T-helper 17 cell (primary cell): ENCODE measurements at places on chromosomes 5 and 9.

- H3K36me3 ChIP-seq, result peaks cover 11% of the 10 kb centered on the region
- H3K27me3 ChIP-seq, result no peaks in the 10 kb centered on the region
- no peak for DNase-seq
- H3K4me3 ChIP-seq, result no peak overlapping the region
Measured at GRCh38 chr9:94758880-94759279, 32.4 kb downstream of the AOPEP start.

- H3K36me3 ChIP-seq, result no peaks in the 10 kb centered on the region
- no peak overlapping the region for H3K4me3 ChIP-seq
- DNase-seq, result no peak
- peaks cover 46% of the 10 kb centered on the region for H3K27me3 ChIP-seq
- H3K27ac ChIP-seq, result no peak overlapping the region
Measured at GRCh38 chr9:4101667-4102066, 198.2 kb downstream of the GLIS3 start.

DNA sequence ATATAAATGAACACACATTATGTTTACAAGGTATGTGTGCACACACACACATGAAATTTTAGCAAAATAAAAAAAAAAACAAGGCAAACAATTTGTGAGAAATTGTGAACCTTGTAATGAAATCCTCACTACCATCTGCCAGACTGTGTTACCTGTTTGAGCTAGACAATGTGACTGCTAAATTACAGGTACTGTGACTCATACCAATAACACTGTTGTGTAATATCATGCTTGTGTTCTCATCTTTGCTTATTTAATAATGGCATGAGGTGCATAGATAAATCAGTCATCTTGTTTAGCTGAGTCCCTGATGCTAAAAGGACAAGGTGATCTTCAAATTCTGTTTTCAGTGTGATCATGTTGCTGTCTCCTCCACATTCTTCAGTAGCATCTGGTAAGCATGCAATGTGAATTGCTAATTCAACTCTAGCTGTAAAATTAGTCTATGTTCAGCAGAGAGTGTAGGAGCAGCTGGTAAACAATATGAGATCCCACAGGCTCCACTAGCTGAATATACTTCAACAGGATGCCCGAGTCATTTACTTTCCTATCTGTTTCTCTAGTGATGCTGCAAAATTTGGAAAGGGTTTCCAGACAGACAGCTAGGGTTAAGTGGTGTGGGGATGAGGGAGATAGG is 966.3 kb upstream of the C9orf72 start:
- DNase-seq, result no peak
- H3K36me3 ChIP-seq, result no peaks in the 10 kb centered on the region
- no peak overlapping the region for H3K4me3 ChIP-seq
- no peaks in the 10 kb centered on the region for H3K27me3 ChIP-seq
- no peak overlapping the region for H3K27ac ChIP-seq

DNA sequence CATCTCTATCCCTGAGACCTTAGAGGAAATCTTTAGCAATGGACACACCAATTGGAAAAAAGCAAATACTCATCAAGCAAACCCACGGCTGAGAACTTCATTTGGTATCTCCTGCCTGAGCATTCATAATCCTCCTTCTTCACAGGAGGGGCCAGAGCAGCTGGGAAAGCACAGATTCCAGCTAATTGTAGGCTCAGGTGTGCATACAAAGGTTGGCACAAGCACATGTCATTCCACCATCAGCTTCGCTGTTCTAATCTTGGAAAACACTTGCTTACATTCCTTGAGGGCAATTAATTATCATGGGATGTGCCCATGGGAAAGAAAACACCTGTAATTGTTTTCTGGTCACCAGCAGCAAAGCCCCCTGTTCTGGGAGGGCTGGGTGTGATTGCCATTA is 376.6 kb downstream of the SPOCK1 start:
- DNase-seq, result no peak
- H3K36me3 ChIP-seq, result no peaks in the 10 kb centered on the region
- H3K27me3 ChIP-seq, result no peaks in the 10 kb centered on the region
- H3K4me1 ChIP-seq, result no peaks in the 10 kb centered on the region
- no peak overlapping the region for H3K4me3 ChIP-seq

DNA sequence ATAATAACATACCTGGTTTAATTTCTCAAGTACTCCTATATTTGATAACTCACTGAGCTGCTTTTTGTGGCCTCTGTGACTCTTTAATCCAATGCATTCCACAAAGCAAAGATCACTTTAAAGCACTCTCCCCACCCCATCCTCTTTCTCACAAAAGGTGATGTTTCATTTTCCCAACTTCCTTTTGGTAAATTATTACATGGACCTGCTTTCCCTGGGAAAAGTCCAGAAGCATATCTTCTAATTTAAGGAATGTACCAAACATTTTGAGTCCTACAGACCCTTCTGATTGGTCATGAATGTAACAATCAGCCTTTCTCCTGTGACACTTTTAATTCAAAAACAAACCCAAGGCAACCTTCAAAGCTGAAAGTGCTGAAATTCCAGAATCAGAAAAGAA is 71.1 kb downstream of the MLLT3 start:
- H3K4me1 ChIP-seq, result peaks cover 51% of the 10 kb centered on the region
- no peaks in the 10 kb centered on the region for H3K36me3 ChIP-seq
- no peak for DNase-seq
- no peaks in the 10 kb centered on the region for H3K27me3 ChIP-seq
- H3K27ac ChIP-seq, result peak overlapping the region; percentile 88
- no peak overlapping the region for H3K4me3 ChIP-seq

GRCh38 chr9:127422787-127423186 is 1.4 kb upstream of the ZNF79 start:
- no peak for DNase-seq
- H3K36me3 ChIP-seq, result peaks cover 2% of the 10 kb centered on the region
- peak overlapping the region; percentile 98 for H3K4me3 ChIP-seq
- peak overlapping the region; percentile 97 for H3K27ac ChIP-seq

GRCh38 chr5:74582853-74583252 is 57.7 kb downstream of the ENC1 start:
- peak overlapping the region; percentile 9 for H3K4me3 ChIP-seq
- DNase-seq, result no peak
- peaks cover 18% of the 10 kb centered on the region for H3K4me1 ChIP-seq
- H3K27me3 ChIP-seq, result no peaks in the 10 kb centered on the region
- H3K27ac ChIP-seq, result no peak overlapping the region

DNA sequence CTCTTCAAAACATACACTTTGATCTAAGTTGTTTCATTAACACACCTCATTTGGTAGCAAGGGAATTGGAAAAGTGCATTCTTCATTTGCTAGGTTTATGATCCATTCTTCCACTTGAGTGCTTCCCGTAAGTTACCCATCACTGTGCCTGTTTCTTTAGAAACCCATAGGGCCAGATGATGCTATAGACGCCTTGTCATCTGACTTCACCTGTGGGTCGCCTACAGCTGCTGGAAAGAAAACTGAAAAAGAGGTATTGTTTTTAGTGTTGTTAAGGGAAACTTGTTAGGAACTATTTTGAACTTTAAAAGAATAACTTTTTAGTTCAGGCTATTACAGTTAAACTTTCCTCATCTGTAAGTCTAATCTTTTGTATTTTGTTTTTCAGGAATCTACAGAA is 66.6 kb downstream of the ERAP1 start:
- H3K27me3 ChIP-seq, result no peaks in the 10 kb centered on the region
- peak overlapping the region; percentile 41 for H3K27ac ChIP-seq
- H3K4me3 ChIP-seq, result no peak overlapping the region
- H3K36me3 ChIP-seq, result peaks cover 9% of the 10 kb centered on the region
- no peak for DNase-seq

- no peak for DNase-seq
- H3K4me1 ChIP-seq, result peaks cover 2% of the 10 kb centered on the region
- H3K36me3 ChIP-seq, result peaks cover 6% of the 10 kb centered on the region
Measured at GRCh38 chr9:69715825-69716224, 43.7 kb upstream of the APBA1 start.

DNA sequence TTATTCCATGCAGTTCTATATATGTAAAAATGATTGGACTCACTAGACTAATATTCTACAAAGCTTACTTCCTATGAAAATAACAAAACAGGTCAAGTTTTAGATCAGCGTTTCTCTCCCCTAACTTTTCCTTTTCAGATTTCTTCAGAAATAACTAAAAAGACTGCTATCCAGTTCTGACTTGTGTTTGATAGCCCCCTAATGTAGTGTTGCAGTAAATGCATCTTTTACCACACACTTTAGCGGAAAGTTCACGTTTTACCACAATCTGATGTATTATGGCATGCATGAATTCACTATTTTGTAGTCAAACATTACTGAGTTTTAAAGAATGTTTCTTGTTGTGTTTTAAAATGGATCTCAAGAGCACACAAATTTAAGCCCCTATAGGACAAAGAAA is 292.7 kb downstream of the RAB3C start:
- H3K27ac ChIP-seq, result no peak overlapping the region
- peaks cover 2% of the 10 kb centered on the region for H3K36me3 ChIP-seq
- no peaks in the 10 kb centered on the region for H3K4me1 ChIP-seq
- no peak overlapping the region for H3K4me3 ChIP-seq
- H3K27me3 ChIP-seq, result peaks cover 42% of the 10 kb centered on the region

DNA sequence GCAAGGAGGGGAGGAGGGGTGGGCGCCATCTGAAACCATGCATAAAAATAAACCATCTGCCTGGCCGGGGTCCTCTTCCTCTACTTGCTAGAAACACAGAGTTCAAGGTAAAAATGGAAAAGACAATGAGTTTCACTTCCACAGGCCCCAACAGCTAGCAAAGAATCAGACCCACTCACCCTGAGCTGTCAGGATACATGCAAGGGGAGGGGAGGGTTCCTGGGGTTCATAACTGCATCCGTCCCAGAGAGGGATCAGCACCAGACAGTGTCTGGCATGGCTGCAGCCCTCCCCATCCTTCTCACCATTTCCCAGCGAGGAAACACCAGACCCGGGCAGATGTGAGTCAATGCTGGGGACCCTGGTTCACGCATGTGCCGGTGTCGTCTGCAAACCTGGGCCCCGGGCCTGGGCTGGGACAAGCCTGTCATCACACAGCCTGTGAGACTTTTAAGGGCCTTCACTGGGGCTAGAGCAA is 55.4 kb downstream of the SEMA4D start:
- H3K27me3 ChIP-seq, result no peaks in the 10 kb centered on the region
- peaks cover 65% of the 10 kb centered on the region for H3K4me1 ChIP-seq
- no peak overlapping the region for H3K4me3 ChIP-seq
- peak overlapping the region; percentile 92 for H3K27ac ChIP-seq

DNA sequence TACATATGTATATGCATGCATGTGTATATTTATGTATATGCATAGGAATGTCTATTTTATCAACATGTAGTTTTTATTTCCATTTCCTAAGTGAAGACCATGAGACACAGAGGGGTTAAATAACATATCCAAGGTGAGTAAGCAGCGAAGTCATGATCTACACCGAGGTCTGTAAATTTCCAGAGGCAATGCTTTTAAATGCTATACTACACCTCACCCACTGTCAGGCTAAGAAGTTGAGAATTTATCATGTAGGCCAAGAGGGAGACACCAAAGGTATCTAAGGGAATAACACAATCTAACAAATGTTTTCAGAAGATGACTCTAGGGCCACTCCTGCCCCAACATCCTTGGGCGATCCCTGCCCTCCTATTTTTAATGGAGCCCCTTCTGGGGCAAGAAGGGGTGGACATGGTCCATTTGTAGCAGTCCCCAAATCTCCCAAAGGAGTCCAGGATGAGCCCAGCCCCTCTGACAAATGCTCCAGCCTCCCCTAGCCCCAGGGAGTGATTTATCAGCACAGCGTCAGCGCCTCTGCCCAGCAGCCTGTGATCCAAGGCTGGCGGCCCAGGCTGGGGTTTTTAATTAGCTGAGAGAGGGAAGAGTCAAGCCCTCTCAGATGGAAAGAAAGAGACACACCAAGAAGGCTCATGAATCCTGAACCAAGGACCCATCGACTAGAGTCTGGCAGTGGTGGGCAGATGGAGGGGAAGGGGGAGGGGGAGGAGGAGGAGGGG is 339.9 kb downstream of the ASTN2 start:
- H3K36me3 ChIP-seq, result no peaks in the 10 kb centered on the region
- no peaks in the 10 kb centered on the region for H3K4me1 ChIP-seq
- DNase-seq, result no peak
- no peak overlapping the region for H3K27ac ChIP-seq
- H3K4me3 ChIP-seq, result no peak overlapping the region
- no peaks in the 10 kb centered on the region for H3K27me3 ChIP-seq

DNA sequence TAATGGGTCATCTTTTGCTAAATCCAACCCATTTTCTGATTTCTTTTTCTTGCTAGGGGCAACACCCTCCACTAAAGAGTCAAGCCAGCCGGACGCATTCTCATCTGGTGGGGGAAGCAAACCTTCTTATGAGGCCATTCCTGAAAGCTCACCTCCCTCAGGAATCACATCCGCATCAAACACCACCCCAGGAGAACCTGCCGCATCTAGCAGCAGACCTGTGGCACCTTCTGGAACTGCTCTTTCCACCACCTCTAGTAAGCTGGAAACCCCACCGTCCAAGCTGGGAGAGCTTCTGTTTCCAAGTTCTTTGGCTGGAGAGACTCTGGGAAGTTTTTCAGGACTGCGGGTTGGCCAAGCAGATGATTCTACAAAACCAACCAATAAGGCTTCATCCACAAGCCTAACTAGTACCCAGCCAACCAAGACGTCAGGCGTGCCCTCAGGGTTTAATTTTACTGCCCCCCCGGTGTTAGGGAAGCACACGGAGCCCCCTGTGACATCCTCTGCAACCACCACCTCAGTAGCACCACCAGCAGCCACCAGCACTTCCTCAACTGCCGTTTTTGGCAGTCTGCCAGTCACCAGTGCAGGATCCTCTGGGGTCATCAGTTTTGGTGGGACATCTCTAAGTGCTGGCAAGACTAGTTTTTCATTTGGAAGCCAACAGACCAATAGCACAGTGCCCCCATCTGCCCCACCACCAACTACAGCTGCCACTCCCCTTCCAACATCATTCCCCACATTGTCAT is 72.0 kb downstream of the NUP214 start:
- H3K4me1 ChIP-seq, result no peaks in the 10 kb centered on the region
- no peak for DNase-seq
- H3K36me3 ChIP-seq, result peaks cover 8% of the 10 kb centered on the region
- H3K4me3 ChIP-seq, result no peak overlapping the region
- peak overlapping the region; percentile 69 for H3K27ac ChIP-seq

GRCh38 chr9:36078051-36078450 is 41.3 kb downstream of the RECK start:
- DNase-seq, result no peak
- H3K36me3 ChIP-seq, result peaks cover 10% of the 10 kb centered on the region
- no peaks in the 10 kb centered on the region for H3K27me3 ChIP-seq

DNA sequence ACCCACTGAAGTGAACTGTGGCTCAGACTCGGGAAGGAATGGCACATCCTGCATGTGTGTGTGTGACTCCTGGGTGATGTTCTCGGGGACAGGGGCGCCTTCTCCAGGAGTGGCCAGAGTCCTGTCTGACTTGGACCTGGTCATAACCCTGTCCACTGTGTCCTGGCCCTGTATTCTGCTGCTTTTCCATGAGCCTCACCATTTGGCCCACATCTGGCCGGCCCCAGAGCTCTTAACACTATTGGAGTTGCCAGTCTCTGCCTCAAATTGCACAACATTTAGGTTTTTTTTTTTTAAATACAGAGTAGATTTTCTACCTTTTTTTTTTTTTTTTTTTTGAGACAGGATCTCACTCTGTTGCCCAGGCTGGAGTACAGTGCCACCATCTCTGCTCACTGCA is 278.3 kb upstream of the TUT7 start:
- no peaks in the 10 kb centered on the region for H3K36me3 ChIP-seq
- peaks cover 31% of the 10 kb centered on the region for H3K27me3 ChIP-seq
- DNase-seq, result no peak
- H3K27ac ChIP-seq, result no peak overlapping the region
